ENCODE measurements at places on chromosomes 2 and 18. TPM values are rescaled to one million over a fixed set of nuclear protein-coding genes. Genes with fewer than 3 reads are reported as not detected.

GRCh38 chr2:164821338-164821737 lies 20.3 kb downstream of the COBLL1 start:
- DNase-seq: no peak

SLC40A1 gene
- 3.0 TPM for total RNA-seq

GRCh38 chr2:39059366-39059952 lies 61.4 kb downstream of the SOS1 start:
- no peak for DNase-seq

CDH2 gene
- total RNA-seq: 0.37 TPM
